ENCODE measurements at places on chromosomes 13 and 19.

DNA sequence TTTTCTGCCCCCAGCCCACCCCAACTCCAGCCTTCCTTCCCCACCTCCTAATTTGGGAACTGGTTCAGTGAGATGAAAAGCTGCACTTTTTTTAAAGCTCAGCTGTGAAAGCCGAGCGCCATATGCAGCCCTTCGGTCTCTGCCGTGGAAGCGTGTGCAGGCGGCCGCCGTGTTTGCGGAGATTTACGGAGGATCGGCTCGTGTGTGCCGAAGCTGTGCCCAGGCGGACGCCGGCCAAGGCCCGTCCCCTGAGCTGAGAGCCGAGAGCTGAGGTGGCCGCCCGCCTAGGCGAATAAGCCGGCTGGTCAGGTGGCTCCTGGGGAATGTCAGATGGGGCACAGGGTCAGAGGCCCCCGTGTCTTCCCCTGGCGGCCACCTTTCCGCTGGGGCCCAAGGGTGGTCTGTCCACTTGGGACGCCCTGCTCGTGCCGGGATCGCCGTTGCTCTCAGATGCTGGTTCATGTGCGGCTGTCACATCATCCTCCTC lies 78.7 kb downstream of the ZNF536 start:
- DNase-seq, result no peak

- DNase-seq, result no peak
These were observed 27.4 kb upstream of the AKT2 start for GRCh38 chr19:40312533-40312932.

- no peak for DNase-seq
These were observed 8.7 kb upstream of the GALP start for GRCh38 chr19:56167064-56167578.

DNA sequence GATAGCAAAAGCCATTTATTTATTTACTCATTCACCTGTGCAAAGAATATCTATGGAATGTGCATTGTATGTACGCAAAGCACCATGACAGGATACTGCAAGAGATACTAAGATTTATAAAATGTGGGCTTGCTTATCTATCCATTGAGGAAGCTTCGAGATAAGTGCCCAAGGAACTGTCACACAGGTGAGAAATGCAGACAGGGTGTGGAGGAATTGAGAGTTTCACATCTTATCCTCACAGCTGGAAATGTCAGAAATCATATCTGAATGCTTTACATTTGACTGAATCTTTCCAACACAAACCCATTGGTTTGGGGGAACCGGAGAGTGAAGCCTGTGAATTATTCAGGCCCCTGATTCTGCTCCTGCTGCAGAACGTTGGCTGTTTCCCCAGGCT lies 113.0 kb downstream of the SLC7A1 start:
- DNase-seq, result no peak

DNA sequence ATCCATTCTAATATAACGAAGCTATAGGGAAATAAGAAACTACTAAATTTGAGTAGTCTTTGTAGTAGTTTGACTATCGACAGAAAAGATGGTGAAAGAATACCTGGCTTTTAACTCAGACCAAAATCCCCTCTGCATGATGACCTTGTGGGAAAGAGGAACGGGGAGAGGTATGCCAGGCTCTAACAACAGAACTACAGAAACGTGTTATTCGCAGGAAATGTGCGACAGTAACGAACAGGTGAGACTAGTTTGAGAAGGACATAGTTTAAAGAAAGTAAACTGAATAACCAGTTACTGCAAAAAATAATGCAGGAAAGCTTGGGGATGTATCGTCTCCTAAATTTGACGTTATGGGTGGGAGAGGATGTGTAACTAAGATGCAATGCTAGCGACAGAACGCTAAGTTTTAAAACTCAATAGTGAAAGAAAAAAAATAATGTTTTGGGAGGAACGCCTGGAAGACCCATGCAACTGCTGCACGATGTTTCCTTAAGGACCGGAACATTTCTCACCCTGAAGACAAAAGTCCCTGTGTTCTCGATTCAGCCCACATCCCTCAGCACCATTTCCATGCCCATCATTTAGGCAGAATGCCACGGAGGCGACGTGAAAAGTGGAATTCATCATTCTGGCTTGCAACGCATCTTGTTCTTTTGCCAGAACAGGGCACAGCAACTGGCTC lies 1.6 kb upstream of the RAP2A start:
- DNase-seq, result no peak

DNA sequence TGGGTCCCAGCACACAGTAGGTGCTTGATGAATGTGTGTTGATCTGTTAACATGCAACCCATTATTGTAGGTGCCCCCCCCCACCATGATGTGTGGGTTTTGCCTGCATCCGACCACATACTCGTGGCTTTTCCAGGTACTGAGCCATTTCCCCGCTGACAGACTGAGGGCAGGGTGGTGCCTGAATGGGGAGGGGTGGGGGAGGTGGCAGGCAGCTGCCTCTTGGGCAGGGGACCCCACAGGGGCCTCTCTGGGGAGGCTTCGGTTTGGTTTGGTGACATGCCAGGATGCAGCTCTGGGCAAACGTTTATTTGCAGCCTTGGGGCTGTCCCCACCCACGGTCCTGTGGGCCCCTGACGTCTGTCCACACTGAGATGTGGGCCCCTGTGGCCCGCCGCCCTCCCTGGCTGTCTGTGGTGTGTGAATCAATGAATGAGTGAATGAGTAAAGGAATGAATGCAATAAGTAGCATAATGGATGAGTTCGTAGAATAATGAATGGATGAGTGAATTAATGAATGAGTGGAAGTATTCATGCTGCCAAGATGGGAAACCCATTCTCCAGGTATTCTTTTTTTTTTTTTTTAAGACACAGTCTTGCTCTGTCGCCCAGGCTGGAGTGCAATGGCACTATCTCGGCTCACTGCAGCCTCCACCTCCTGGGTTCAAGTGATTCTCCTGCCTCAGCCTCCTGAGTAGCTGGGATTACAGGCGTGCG lies 9.0 kb upstream of the JUND start:
- peak; percentile 21 for DNase-seq

GRCh38 chr19:2356036-2356646 lies 3.9 kb upstream of the TMPRSS9 start:
- no peak for DNase-seq

GRCh38 chr13:30752201-30752797 lies 17.0 kb downstream of the ALOX5AP start:
- DNase-seq, result no peak

DNA sequence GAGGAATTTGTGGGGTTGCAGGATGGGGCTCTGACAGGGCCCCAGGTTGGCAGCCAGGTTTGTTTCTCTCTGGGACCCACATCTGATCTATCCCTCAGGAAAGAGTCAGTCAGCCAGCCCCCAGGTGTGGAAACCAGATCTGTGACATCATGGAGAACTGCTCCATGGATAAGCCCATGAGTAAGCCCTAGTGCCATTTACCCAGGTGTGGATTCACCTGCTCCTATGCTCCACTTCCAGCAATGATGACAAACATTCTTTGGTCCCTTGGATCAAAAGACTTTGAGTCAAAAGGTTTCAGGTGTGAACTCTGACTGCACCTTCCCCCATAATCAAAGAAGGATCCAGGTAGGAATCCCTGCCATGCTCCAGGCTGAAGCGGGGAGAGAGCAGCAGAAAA lies 26.9 kb upstream of the IGFL4 start:
- no peak for DNase-seq

GRCh38 chr19:33388231-33388724 lies 14.8 kb downstream of the CEBPG start:
- DNase-seq, result no peak

DNA sequence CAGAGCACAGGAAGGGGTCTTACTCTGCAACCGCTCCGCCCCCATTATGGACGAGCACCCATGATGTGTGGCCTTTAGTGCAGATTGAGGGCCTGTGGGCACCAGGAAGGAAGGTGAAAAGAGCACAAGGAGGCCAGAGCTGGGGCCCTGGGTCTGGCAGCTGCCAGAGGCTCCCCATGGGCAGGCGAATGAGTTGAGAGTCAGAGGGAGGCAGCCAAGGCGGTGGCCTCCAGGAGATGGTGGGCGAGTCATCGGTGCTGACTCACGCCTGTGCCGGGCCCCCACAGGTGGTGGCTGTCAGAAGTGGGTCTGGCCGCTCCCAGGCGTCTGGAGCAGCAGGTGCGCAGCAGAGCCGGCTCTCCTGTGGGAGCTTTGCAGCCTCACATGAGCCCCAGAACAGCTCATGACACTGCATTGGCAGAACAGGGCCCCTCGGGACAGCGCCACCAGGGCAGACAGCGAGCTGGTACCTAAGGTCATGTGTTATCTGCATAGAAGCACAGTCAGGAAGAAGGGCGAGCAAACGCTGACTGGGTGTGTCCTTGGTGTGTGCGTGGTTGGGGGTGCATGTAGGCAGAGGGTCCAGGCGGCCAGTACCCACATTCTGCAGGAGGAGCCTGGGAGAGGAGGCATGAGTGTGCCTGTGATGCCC lies 68.8 kb downstream of the CHST8 start:
- no peak for DNase-seq

- no peak for DNase-seq
These were observed 79.6 kb downstream of the TEX26 start for GRCh38 chr13:31011901-31012654.

DNA sequence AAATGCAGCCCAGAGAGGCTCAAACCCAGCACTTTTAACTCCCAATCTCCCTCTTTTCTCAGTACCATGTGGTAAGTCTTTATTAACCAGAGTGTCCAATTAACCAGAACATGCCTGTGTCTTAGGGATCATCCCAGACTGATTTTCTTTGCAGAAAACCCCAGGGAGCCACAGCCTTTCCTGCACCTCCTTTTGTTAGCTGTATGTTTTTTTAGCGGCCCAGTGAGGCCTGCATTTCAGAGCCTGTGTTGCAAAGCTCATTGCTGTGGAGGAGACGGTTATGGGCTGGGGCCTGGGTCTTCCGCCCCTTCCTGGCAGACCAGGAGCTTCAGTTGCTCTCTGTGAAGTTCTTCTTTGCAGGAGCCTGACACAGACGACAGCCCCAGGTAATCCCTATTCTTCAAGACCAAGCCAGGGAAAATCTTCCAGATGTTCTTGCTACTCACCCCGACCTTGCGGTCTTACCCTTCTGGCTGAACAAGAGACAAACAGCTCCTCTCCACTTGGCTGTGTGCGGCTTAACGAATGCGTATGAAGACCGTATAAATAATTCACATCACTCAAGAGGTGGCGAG lies 70.7 kb upstream of the TSHZ3 start:
- DNase-seq, result no peak

GRCh38 chr13:41122838-41123237 lies 9.8 kb downstream of the KBTBD6 start:
- no peak for DNase-seq

DNA sequence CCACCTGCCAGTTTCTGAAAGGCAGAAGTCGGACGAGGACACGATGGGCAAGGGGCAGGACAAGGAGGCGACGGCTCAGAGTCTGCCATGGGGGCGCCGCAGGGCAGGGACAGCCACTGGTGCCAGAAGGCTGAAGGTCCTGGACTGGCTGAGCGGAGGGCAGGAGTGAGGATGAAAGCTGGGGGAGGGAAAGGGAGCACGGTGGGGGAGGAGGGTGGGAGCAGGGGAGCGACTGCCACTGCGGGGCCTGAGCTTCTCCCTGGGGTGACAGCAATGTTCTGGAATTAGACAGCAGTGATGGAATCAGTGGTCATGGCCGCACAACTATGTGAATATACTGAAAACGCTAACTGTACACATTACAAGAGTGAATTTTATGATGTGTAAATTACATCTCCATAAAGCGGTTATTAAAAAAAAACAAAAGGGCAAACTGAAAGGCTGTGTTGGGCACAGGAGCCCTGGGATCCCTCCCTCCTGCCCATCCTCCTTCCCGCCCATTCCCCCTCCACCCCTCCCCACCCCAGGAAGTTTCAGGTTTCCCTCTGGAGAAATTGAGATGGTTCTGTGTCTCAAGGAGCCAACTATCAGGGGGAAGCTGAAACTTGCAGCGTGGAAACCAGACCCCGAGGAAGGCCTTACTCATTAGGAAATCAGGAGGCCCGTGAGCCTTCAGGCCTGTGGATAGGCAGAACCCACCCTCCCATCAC lies 15.9 kb downstream of the MLLT1 start:
- DNase-seq, result no peak

DNA sequence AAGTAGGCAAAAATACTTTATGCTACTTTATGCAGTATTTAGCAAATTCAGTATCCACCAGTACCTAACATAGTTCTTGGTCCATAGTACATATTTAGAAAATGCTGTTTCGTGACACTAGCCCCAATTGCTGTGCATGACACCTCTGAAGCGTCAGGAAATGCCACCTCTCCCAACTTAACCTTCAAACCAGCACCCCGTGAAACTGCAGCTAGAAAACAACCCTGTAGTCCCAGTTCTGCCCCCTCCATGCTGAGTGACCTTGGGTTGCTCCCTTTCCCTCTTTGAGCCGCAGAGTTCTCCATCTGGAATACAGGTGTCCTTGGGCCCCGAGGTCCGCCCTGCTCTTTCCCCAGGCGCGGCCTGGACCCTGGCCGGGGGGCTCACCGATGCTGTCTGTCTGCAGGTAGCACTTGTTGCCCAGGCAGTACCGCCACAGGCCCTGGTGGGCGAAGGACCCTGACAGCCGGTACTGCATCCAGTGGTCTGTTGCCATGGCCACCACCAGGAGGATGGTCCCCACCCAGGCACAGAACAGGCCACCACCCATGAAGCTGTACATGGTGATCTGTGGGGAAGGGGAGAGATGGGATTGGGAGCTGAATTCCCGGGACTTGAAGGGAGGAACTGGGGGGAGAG lies 773 bp downstream of the LIM2 start:
- DNase-seq, result no peak

DNA sequence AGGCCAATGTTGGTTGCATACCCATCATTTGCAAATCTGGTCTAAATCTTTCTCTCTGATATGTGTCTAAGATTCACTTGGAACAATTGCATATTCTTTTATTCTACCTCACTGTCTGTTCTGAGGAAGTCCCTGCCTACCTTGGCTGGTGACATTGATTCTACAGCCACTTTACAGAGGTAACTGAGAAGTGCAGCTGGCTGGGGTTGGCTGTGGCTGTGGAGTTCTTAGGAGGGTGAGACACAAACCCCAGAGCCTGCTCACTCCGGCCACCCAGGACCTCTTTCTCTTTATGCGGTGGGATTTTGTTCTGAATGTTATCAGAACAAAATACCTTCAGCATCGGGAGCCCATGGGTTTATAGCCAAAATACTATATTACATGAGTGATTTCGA lies 54.5 kb upstream of the IRS2 start:
- no peak for DNase-seq

GRCh38 chr13:80361883-80362327 lies 21.0 kb upstream of the SPRY2 start:
- no peak for DNase-seq

GRCh38 chr13:45368005-45368404 lies 27.0 kb upstream of the TPT1 start:
- DNase-seq, result no peak

DNA sequence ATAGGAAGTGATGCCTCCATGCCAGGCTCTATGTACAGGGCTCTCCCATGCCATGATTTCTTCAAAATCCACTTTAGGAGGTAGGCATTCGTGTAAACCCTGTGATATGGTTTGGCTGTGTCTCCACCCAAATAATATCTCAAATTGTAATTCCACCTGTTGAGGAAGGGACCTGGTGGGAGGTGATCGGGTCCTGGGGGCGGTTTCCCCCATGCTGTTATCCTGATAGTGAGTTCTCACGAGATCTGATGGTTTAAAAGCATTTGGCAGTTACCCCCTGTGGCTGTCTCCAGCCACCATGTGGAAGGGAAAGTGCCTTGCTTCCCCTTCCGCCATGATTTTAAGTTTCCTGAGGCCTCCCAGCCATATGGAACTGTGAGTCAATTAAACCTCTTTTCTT lies 8.1 kb downstream of the SARS2 start:
- DNase-seq, result no peak

Data from bone marrow (tissue), 2 donors.